NB4 (cell line): ENCODE measurements at places on chromosomes 7 and 10.

- DNase-seq, result no peak
Observed at GRCh38 chr7:5348134-5349004, 65.6 kb downstream of the SLC29A4 start.

DNA sequence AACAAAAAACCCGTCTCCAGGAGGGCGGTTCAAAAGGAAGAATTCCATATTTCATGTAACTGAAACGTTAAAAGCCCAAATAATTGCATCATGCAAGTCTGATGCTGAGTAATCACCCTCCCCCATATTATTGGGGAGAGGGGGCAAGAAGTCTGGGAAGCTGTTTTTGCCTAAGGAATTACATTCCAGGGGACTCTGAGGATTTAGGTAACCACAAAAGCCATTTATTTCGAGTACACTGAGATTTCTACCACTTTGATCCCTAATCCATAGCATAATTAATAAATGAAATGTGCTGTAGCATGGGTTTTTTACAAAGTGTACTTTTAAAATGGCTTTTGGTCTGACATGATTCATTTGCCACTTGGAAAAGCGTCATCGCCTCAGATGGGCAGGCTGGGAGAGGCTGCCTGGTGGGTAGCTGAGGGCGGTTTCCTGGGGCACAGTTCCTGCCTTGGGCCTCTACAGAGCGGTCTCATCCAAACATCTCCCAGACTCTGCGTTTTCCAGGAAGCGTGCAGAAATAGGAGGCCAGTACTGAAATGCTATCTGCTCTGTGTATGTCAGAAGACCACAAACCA lies 106.5 kb downstream of the TCF7L2 start:
- DNase-seq, result no peak

GRCh38 chr10:91144961-91145360 lies 75.5 kb upstream of the PCGF5 start:
- no peak for DNase-seq

GRCh38 chr10:72694476-72695369 lies 2.8 kb downstream of the MCU start:
- peak; percentile 78 for DNase-seq

DNA sequence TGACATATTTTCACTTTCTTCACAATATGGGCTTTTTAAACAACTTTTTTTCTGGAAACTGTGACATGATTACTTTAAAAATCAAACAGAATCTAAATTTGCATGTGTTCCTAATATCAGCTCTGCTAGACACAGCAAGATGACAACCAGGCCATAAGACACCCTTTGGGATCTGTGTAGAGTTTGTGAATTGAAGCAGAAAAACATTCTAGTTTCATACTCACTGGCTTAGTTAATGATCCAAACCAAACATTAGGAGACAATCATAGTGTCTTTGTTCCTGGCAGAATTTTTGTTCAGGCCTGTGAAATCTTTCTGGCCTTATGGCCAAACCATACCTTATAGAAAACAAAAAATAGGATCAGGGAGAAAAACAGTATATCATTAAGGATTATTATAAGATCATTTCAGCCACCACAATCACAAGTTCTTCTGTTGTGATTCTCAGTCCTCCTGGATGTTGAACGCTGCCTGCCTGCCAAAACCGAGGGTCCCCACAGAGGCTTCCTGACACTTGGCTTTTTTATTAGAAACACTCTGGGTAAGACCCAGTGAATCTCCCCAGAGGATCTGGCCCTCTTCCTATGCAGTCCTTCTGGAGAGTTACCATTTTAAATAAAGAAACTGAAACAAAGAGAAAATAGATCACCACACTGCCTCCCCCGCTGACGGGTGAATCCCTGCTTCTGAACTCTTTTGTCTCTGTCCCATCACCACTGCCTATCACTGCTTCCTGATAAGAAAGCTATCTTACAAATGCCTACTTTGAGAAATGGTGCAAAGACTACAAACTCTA lies 79.2 kb upstream of the PPP1R3C start:
- no peak for DNase-seq

- DNase-seq, result no peak
Observed at GRCh38 chr7:41576166-41576565, 126.7 kb downstream of the INHBA start.
